NCI-H1092 treated with DMSO at 0.1 percent for 48 hours (cell line): ENCODE measurements at places on chromosomes 6 and 20.

GRCh38 chr20:7113577-7114466 lies 346.3 kb downstream of the BMP2 start:
- peak; percentile 73 for DNase-seq

DNA sequence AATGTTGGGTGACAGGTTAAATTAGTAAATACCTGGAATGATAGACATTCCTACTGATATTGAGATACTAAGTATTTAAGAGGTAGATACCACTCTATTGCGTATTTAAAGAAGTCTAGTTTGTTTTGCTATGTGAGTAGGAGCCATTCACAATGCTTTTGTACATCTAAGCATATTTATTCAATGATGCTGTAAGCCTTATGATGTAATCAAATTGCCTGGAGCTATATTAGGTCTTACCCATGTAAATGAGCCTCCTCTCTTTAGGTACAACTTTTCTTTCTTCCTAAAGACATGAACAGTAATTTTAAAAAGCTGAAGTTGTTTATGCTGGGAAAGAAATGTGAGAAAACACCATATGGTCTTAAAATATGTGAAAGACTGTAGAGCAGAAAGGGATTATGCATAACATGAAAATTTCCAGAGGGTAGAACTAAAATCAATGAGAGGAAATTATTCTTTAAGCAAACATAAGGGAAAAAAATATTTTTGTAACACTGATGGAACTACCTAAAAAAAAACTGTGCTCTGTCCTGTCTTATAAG lies 526.7 kb downstream of the EPHA7 start:
- no peak for DNase-seq

- DNase-seq: no peak
Measured at GRCh38 chr6:149717255-149717587, 680 bp downstream of the LATS1 start.

DNA sequence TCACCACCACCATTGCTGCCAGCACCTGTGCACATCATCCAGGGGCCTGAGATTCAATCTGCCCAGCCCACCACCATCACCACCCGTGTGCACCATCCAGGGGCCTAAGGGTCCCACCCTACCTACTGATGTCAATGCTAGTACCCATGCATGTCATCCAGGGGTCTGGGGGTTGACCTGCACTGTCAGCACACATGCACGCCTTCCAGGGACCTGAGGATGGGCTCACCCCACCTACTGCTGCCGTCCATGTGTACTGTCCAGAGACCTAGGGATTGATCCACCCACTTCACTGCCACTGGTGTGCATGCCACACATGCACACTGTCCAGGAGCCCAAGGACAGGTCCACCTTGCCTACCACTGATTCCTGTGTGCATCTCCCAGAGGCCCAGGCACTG lies 11.9 kb upstream of the OXT start:
- no peak for DNase-seq
